Stimulated activated CD8-positive, alpha-beta memory T cell treated with anti-CD3 and anti-CD28 coated beads, Interleukin-4, amount 100 ng/mL, for 1 hour (primary cell): ENCODE measurements at places on chromosomes 7 and 10.

- DNase-seq: no peak
Measured at GRCh38 chr7:50411332-50411731, 38.8 kb downstream of the FIGNL1 start.

GRCh38 chr10:22655312-22655981 is 58.9 kb downstream of the PIP4K2A start:
- no peak for DNase-seq

DNA sequence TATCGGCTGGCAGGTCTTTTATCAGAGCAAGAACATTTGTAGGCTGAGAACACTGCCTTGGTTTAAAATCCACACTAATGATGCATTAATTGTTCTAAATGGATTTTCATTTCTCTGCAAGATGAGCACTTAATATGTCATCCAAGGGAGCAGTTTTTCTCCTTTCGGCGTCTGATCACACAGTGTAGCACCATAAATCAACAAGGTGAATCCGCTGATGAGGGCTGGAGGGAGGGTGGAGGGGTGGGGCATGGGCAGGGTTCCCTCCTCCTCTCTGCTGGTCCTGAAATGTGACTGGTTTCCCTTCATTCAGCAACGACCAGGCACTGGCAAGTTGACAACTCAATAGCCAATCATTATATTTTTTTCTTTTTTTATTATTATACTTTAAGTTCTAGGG is 45.6 kb downstream of the ADAM12 start:
- DNase-seq: no peak

GRCh38 chr10:78868456-78868855 is 200.3 kb upstream of the ZMIZ1 start:
- DNase-seq: no peak

DNA sequence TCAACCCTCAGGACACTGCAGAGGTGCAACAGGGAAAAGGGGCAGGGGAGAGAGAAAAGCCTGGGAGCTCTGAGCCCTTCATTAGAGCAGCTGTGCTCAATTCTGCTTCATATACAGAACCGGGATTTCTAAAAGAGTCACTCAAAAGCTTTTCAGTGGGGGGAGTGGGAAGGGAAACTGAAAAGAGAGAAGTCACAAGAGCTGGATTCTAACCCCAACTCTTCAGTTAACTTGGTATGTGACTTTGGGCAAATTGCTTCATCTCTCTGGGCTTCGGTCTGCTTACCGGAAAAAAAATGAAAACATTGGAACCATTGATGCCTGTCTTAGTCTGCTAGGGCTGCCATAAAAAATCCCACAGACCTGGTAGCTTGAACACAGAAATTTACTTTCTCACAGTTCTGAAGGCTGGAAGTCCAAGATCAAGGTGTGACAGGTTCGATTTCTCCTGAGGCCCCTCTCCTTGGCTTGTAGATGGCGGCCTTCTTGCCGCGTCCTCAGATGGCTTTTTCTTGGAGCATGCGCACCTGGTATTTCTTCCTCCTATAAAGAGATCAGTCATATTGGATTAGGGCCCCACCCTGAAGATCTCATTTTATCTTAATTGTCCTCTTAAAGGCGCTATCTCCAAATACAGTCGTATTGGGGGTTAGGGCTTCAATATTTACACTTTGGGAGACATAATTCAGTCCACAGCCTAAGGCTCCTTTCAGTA is 118.3 kb upstream of the KMT2E start:
- DNase-seq: no peak

DNA sequence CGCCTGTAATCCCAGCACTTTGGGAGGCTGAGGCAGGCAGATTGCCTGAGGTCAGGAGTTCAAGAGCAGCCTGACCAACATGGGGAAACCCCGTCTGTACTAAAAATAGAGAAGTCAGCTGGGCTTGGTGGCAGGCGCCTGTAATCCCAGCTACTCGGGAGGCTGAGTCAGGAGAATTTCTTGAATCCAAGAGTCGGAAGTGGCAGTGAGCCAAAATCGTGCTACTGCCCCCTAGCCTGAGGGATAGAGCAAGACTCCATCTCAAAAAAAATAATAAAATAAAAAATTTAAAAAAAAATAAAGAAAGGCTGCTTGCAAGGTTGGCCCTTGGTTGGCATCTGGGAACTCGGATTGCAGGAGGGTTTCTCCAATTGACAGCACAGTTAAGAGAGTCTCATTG is 221.6 kb downstream of the DGKI start:
- DNase-seq: no peak

GRCh38 chr10:69963835-69964710 is 88.6 kb upstream of the MACROH2A2 start:
- DNase-seq: no peak

DNA sequence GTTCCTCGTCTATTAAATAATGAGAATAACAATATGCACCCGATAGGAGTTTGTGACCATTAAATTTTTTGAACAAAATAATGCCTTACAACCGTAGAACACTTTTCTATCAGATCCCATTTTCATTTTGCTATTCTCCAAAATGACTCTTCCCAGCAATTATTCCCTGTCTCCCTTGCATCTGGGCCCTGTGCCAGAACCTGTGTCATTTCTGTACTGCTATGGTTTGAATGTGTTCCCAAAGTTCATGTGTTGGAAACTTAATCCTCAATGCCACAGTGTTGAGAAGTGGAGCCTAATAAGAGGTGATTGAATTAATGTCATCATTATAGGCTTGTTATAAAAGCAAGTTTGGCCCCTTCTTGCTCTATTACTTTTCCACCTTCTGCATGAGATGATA is 33.2 kb upstream of the SMNDC1 start:
- no peak for DNase-seq

DNA sequence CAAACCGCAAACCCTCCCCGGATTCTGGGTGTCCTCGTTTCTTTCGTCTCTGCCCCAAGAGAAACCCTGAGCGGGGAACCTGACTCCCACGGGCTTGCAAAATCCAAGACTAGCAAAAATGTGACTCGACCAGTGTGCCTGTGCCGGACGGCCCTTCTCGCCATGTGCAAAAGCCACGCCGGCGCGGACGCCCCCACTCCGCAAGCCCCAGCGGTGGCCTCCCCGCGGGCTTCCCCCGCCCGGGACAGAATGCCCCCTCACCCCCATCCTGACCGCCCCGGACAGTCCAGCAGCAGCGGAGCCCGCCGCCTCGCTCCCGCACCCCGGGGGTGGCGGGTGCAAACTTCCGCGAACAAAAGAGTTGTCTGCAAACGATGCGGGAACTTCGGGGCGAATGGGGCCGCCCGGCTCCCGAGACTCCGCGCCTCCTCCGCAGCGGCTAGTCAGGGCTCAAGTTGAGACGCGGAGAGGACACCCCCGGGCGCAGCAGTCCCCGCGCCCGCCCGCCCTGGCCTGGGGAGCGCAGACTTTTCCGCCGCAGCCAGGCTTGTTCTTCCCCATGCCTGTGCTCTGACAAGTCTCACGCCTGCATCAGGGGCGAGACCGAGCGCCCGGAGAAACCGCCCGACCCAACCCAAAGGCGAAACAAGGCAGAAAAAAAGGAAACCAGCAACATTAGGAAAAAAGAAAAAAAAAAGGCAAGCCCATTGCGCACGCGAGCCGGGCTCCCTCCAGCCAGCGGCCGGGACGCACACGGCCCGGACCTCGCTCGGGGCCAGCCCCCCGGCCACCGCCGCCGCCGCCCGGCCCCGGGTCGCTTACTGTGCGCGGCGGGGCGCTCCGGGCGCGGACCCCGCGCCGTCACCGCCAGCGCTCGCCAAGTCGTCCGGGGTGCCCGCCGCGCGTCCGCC is 732 bp downstream of the FAM53B start:
- no peak for DNase-seq
